ENCODE measurements at places on chromosomes 12 and 14.
A peak's percentile ranks its signal among the peaks of the same experiment; 100 is the strongest.

DNA sequence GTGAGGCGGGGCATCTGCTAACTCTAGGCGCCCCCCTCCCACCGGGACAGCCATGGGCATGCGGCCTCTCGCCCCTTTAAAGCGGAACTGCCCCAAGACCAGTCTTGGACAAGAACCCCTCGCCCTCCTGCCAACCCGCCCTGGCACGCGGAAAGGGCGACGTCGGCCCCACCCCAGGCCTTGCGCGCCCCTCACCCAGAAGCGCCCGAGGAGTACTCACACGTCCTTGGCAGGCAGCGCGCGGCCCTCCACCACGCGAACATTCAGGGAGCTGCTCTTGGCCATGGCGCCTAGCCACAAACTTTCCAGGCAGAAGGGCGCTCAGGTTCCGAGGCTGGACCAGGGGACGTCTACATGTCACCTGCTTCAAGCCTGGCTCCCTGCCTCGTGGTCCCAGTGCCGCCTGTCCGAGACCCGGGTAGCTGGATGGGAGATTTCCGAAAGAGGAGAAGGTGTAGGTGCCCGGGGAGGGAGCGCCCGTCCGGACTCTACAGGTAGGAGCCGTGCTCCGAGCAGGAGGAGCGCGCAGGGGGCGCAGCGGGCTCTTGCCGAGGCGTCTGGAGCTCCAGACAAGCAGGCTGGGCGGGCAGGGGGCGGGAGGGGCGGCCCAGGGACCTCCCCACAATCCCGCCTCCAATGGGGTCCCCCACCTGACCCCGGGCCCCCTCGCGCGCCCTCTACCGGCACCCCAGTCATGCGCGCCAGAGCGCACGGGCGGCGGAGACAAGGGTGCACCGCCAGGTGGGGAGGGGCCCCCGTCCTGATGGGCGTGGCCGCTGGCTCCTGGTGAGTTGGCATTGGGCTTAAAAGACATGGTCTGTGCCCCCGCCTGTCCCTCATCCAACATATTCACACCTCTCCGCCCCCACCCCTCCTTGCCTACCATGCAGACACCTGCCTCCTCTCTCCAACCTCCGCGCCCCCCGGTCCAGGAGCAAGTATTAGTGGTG is at the start of gene RASAL1:
TSS of gene RASAL1 (minus strand) at position 584 of the 950 bp plus-strand sequence. CDS start at position 285, 299 bp downstream.
- peak; percentile 50 for DNase-seq

GRCh38 chr12:25694072-25694471 is 141.0 kb upstream of the LMNTD1 start:
- no peak for DNase-seq

DNA sequence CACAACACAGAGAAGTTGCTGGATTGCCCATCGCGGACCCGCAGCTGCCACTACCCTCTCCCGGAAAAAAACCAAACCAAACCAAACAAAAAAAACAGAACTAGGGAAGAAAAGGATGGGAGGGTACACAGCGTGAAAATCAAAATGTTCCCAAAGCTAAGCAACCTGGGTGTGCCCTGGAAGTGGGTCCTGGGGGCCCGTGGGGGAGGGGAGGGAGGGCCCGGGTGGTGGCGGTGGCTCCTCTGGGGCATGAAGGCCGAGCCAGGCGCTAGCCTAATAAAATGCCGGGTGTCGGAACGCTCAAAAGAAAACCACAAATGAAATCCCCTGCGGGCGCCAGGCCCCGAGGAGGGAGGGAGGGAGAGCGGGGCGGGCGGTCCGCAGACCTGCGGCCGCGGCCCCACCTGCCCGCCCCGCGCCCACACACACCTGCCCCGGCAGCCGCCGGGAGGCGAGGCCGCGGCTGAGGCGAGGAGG is 787 bp downstream of the HECTD4 start:
- peak; percentile 26 for DNase-seq

DNA sequence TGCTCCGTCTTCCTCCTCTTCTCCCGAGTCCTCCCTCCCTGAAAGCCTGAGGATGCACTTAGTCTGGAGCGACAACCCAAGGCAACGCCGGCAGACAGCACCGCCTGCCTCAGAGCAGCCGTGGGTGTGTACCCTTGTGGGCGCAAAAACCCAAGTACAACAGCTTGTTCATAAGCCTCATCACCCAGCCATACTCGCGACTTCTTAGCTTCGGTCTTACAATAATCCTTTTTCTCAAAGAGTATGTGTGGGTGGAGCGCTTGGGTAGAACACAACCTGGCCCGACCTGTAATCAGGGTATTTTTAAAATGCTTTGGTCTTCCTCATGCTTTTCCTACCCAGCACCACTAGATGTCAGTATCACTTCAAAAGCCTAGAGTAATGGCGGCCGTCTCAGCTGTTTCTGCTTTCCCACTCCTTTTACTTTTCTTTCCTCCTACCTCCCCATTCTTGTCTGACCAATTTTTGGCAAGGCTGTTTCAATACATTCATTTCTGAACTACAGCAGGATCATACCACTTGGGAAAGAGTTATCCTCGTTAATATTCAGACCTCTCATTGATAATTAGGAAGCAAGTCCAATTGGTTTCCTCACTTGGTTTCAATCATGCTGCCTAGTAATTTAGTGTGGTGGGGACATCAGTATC is 198.9 kb downstream of the EPS8 start:
- peak; percentile 17 for DNase-seq

- DNase-seq = no peak
Measured at GRCh38 chr14:54435500-54435981, 5.6 kb downstream of the CNIH1 start.
